ENCODE measurements at places on chromosomes 1 and 21. TPM values are rescaled to one million over a fixed set of nuclear protein-coding genes. Genes with fewer than 3 reads are reported as not detected.

PRAMEF14 gene
- total RNA-seq: not detected

DNTTIP2 gene
- 34.2 TPM for total RNA-seq

CAPN8 gene
- not detected for total RNA-seq

TAL1 gene
- 2.3 TPM for total RNA-seq

C1orf94 gene
- not detected for total RNA-seq

SYPL2 gene
- 6.9 TPM for total RNA-seq

DNA sequence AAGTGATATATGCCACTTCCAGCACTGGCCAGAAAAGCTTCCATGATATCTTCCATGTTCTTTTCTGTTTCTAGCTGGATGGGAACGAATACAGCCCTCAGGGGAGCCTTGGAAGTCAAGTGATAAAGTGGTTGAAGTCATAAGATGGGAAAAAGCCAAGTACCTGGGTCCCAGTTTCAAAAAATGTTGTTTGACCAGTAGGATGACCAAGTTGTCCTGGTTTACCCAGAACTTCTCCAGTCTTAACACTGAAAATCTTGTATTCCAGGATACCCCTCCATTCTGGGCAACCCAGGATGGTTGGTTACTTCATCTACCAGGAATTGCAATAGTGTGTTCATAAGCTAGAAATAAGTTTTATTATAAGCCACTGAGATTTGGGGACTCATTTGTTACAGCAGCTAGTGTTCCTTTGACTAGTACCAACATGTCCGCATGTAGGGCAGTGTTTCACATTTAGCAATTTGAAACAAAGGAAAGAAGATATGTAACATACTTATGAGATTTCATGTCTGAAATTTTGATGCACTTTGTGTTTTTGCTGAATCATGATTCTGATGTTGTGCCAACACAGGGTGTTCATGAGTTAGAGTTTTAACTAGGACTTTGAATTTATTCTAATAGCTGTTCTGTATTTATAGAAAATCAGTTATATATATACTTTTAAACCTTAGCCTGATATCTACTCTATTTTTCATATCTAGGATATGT is 139.9 kb downstream of the TPR start:
- DNase-seq: no peak
- H3K36me3 ChIP-seq: no peaks in the 10 kb centered on the region
- no peak overlapping the region for H3K27ac ChIP-seq
- no peaks in the 10 kb centered on the region for H3K27me3 ChIP-seq
- no peak overlapping the region for H3K4me3 ChIP-seq

- no peak overlapping the region for H3K4me3 ChIP-seq
- no peaks in the 10 kb centered on the region for H3K27me3 ChIP-seq
- no peaks in the 10 kb centered on the region for H3K36me3 ChIP-seq
These were observed 89.4 kb downstream of the ABCA4 start for GRCh38 chr1:94031591-94031990.

DNA sequence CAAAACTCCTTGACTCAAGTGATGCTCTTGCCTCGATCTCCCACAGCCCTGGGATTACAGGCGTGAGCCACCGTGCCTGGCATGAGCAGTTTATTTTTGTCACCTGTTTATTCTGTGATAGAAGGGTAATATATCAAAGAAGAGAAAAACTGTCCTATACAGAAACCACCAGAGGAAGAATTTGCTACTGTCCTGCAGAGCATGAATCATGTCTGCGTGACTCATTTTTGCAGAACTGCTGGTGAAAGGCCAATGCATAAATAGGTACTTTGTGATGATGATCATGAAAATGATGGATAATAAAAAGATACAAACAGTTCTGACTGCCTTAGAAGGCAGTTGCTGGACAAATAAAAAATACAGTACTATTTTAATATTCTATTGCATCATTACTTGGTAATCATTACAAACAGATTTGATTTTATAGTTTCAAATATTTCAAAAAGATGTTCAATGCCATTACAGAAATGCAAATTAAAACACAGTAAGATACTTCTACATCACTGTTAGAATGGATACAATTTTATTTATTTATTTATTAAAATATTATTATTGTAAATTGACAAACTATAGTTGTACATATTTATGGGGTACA is 26.5 kb downstream of the RIPPLY3 start:
- DNase-seq: peak; percentile 71
- H3K4me1 ChIP-seq: peaks cover 14% of the 10 kb centered on the region
- no peaks in the 10 kb centered on the region for H3K36me3 ChIP-seq
- H3K27ac ChIP-seq: peak overlapping the region; percentile 48
- no peak overlapping the region for H3K4me3 ChIP-seq

GRCh38 chr1:27237112-27237511 is 2.7 kb downstream of the WDTC1 start:
- H3K36me3 ChIP-seq: no peaks in the 10 kb centered on the region
- H3K27ac ChIP-seq: no peak overlapping the region
- peaks cover 27% of the 10 kb centered on the region for H3K4me1 ChIP-seq

- no peaks in the 10 kb centered on the region for H3K4me1 ChIP-seq
- H3K36me3 ChIP-seq: no peaks in the 10 kb centered on the region
- H3K27ac ChIP-seq: no peak overlapping the region
- no peaks in the 10 kb centered on the region for H3K27me3 ChIP-seq
These were observed 58.4 kb upstream of the COL6A1 start for GRCh38 chr21:45923146-45923545.

DNA sequence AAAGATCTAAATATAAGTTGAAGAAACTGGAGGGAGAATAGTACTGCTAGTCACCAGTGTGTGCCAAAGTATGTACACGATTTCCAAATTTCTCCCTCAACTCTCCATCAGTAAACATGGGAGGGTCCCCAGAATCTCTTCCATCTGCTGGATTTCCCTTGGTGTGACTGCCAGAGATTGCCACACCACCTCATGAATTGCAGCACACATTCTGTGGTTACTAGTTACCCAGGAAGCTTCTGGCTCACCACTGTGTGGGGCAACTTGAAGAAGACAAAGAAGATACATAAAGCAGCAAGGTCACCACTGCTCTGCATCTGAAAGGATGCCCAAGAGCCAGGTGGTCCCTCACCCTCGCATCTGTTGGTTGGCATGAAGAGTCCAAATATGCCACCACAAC is 191.7 kb upstream of the ESRRG start:
- H3K27ac ChIP-seq: no peak overlapping the region
- no peaks in the 10 kb centered on the region for H3K4me1 ChIP-seq
- no peaks in the 10 kb centered on the region for H3K36me3 ChIP-seq

DNA sequence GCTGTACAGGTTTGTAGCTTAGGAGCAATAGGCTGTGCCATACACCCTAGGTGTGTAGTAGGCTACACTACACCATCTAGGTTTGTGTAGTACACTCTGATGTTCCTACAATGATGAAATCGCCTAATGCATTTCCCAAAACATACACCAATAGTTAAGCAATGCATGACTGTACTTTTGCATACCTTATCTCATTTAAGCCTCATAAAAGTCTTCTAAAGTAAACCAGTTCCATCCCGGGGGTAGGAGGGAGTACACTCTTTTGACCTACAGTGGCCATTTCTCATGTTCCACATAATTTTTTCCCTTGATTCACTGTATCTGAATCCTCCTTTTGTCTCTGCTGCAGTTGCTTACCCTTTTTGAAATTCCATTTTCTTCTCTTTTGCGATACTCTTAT is 12.2 kb downstream of the TRMT13 start:
- no peaks in the 10 kb centered on the region for H3K4me1 ChIP-seq
- peaks cover 62% of the 10 kb centered on the region for H3K36me3 ChIP-seq
- no peak overlapping the region for H3K27ac ChIP-seq
- no peaks in the 10 kb centered on the region for H3K27me3 ChIP-seq

- peak; percentile 39 for DNase-seq
- H3K27ac ChIP-seq: no peak overlapping the region
- no peak overlapping the region for H3K4me3 ChIP-seq
- H3K36me3 ChIP-seq: no peaks in the 10 kb centered on the region
- peaks cover 36% of the 10 kb centered on the region for H3K4me1 ChIP-seq
These were observed 39.1 kb downstream of the MATN1 start for GRCh38 chr1:30684259-30684658.

DNA sequence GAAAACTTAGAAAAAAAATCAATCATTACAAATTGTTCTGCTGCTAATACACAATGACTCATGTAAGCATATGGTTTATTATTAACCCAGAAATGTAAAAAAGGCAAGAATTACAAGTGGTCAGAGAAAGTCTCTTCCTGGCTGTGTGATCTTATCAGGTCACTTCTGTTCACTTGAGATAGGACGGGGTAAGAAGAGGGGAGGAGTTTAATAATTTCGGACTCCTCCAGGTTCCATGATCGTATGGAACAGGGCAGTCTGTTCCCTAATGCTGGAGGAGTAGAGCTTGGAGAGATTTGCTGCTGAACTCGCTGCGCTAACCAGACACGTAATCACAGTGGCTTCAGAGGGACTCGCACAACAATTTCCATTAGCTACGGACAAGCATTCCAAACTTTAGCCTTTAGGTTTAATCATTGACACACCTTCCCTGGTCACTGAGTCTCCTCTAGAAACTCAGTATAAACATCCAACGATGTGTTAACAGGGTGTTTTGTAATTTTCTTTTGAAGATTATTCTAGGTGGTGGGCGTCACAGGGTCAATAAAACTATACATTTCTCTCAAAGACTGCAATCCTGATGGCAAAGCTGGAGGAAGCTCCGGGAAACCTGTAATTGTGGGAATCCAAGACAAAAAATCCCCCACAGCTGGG is 1.3 kb downstream of the CRYZ start:
- no peak for DNase-seq
- peak overlapping the region; percentile 80 for H3K27ac ChIP-seq
- H3K4me3 ChIP-seq: peak overlapping the region; percentile 76
- H3K27me3 ChIP-seq: no peaks in the 10 kb centered on the region

GRCh38 chr1:174222166-174222949 is 63.0 kb downstream of the RABGAP1L start:
- no peak overlapping the region for H3K27ac ChIP-seq
- no peak overlapping the region for H3K4me3 ChIP-seq
- no peak for DNase-seq
- no peaks in the 10 kb centered on the region for H3K27me3 ChIP-seq
- no peaks in the 10 kb centered on the region for H3K36me3 ChIP-seq

GRCh38 chr1:224175617-224176016 is 7.4 kb upstream of the DEGS1 start:
- H3K27ac ChIP-seq: peak overlapping the region; percentile 28
- DNase-seq: peak; percentile 74
- no peaks in the 10 kb centered on the region for H3K36me3 ChIP-seq
- no peaks in the 10 kb centered on the region for H3K27me3 ChIP-seq
- peak overlapping the region; percentile 31 for H3K4me3 ChIP-seq

DNA sequence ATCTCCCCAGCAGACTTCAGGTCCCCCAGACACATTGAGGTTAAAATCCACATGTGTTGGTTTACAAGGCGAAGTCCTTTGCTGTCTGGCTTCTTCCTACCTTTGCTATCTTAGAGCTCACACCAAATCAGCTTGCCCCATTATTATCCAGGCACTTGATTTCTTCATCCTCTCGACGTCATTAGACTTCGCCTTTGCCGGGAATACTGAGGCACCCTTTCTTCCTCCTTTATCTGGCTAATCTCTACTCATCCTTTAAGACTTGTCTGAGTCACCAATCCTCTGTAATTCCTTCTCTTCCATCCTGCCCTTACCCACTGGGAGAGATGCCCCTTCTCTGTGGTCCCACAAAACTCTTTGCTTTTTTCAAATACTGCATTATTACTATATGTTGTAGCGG is 9.2 kb upstream of the XCL2 start:
- H3K27me3 ChIP-seq: no peaks in the 10 kb centered on the region
- no peak overlapping the region for H3K4me3 ChIP-seq
- no peaks in the 10 kb centered on the region for H3K4me1 ChIP-seq

Data from sigmoid colon (tissue), 7 donors.